ENCODE measurements at places on chromosomes 2 and 18.
A peak's percentile ranks its signal among the peaks of the same experiment; 100 is the strongest.

- DNase-seq = no peak
These were observed 238.3 kb downstream of the PRKCE start for GRCh38 chr2:45889620-45890370.

DNA sequence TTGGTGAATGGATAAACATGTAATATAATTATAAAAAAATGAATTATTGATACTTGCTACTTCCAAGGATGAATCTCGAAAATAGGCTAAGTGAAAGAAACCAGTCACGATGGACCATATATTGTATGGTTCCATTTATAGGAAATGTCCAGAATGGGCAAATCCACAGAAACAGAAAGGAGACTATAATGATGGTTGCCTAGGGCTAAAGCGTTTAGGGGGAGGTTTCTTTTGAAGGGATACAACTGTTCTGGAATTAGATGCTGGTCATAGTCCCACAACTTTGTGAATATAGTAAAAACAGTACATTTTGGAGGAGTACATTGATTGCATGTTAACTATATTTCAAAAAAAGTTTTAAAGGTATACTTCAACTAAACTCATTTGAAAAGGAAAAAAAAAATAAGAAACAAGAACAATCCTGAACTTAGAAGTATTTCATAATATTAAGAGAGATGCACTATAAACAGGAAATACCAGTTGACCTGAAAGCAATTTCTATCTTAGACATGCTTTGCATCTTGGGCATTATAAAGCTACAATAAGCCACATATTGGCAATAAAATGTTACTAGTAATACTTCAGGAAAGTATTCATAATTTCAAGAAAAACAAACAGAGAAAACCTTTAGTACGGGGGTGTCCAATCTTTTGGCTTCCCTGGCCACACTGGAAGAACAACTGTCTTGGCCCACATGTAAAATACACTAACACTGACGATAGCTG, 130.0 kb downstream of the C2orf74 start:
- no peak for DNase-seq

DNA sequence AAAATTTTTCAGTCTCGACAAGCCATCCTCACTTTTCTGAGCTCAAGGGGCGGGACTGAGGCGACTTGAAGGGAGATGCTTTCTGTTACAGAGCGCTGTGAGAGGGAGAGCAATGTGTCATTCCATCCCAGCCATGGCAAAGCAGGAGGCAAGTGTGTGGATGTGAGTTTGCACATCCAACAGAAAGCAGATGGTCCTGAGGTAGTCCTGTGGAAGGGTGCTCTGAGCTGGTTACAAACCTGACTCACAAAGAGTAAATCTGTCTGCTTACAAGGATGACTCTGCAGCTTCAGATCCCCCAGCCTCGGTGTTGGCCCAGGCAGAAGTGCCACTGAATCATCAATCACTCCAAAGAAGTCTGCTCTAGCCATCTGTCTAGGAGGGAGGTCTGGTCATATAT, 482.0 kb upstream of the DCC start:
- no peak for DNase-seq

- DNase-seq = no peak
These were observed 50.7 kb downstream of the FMNL2 start for GRCh38 chr2:152385650-152386049.

DNA sequence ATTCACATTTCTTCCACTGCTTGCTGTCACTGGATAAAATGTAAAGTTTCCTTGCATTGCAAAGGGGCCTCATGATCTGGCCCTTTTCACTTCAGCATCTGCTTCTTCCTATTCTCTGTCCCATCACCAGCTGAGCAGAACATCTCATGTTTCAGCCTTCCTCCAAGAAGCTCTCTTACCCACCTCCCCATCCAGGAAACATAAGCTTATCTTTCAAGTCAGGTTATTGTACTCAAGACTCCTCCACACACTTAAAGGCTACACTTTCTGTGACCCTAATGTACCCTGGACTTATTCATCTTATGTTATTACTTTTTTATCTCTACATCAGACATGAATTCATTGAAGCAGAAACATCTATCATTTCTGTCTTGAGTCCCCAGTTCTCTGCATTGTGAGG, 230.5 kb downstream of the PMAIP1 start:
- DNase-seq = no peak

GRCh38 chr18:67300498-67300897, 216.0 kb downstream of the DSEL start:
- DNase-seq = no peak

GRCh38 chr2:99490623-99491461, 1.0 kb upstream of the REV1 start:
- DNase-seq = no peak

GRCh38 chr2:101787097-101787496, 89.6 kb downstream of the MAP4K4 start:
- DNase-seq = no peak

DNA sequence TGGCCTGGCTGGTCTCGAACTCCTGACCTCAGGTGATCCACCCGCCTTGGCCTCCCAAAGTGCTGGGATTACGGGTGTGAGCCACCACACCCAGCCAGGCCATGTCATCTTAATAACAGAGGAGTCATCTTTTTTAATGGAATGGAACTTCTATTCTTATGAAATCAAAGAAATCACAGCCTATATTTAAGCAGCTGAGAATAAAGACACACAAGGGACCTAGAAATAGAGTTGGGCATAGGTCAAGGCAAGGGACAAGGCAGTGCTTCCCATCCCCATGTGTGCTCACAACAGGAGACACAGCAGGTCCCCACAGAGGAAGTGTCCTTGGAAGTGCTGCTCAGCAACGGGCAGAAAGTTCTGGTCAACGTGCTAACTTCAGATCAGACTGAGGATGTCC, 3.2 kb downstream of the SNX17 start:
- DNase-seq = no peak

DNA sequence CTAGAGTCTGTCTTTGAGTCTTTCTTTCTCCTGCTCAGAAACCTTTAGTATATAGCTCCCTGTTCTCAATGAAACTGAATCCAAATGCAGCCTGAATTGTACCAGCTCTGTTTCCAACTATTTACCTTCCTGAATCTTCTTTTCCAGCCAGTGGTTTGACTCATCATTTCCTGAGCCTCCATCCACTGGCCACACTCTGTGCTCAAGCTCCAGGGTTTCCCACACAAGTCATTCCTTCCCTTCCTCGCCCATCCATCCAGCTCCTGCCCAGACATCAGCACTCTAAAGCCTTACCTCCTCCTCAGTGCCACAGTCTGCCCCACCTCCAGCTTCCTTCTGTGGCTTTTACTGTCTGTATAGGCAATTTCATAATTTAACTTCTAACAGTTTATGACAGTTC, 233.6 kb upstream of the RASGRP3 start:
- no peak for DNase-seq

GRCh38 chr18:62258616-62259015, 66.5 kb upstream of the TNFRSF11A start:
- no peak for DNase-seq

DNA sequence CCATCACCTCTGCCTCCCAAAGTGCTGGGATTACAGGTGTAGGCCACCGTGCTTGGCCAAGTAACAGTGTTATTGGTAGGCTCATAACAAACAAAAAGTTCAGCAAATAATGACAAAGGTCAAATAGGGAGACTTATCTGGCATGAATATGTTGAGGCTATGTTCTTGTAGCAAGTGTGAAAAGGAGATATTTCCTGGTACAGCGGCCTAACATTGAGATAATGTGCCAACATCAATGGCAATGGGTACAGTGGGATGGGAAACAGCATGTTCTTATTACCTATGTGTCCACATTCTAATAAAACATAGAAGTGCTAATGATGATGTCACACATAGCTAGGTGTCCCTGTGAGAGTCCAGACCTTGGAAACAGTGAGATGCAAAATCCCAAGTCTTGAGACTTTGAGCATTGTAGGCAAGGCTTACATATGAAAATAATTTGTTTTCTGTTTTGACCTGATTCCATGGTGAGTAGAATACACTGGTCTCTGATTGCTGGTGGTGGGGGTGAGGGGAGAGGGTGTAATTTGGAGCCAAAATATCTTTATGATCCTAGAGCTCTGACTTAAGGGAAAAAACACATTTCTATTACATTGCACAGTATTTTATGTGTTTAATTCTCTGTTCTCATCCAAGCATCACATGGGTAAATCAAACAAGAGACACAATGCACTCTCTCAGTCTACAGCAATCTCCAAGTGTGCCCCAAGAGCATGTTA, 33.1 kb upstream of the PMAIP1 start:
- DNase-seq = no peak

DNA sequence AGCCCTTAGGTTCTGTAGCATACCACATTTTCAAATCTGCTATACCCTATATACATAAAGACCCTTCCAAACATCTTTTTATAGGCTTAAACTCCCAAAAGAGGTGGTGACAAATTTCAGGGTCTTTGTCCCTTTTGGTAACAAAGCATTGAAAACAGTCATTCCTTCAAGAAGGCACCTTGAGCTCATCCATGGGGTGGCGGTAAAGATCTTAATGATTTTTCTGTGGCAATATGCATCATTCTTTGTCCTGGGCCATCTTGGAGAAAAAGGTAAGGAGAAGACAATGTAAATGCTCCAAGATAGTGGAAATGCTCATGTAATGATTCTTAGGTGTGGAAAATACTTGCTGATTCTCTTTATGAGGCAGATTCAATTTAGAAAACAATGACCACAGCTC, 890.5 kb downstream of the CNTNAP5 start:
- DNase-seq = no peak

DNA sequence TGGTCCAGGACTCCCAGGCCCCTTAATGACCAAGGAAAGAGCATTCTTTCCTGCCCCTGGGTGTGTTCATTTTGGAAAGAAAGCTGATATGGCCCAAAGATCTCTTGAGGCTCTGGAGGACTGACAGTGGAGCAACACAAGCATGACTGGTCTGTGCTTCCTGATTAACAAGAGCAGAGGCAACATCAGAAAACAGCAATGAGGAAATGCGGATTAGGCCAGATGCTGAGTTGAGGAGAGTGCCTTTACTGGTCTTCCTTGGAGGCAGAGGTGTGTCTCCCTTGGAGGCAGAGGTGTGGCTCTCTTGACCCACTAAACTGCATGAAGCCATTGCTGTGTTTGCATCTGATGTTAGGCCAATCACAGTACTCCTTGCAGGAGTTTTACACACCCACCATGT, 19.9 kb downstream of the IL36B start:
- no peak for DNase-seq

DNA sequence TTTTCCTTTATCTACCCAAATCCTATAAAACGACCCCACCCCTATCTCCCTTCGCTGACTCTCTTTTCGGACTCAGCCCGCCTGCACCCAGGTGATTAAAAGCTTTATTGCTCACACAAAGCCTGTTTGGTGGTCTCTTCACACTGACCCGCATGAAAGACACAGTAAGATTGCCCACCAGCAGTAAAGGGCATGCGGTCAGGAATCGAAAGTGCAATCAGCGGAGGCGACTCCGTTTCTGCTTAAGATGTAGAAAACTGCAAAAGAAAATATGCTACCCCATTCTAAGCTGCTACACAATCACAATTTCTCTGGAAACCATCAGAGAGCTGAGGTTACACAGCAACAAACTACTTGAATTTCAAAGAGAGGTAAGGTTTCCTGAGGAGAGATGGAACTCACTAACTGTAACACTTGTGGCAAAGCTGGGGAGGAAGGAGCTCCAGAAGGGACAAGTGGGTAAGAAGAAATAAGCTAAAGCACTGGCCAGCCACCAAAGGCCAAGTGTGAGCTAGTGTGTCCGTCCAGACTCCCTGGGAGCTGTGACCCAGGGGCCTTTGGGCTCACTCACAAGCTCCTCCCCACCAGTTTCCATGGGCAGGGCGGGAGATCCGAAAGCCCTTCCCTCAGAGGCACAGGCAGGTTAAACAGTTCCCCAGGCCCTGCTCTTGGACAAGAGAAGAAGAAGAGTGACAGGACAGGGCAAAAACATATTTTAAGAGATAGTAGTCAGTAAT, 72.8 kb upstream of the TGFA start:
- no peak for DNase-seq

GRCh38 chr2:163646687-163647086, 89.1 kb downstream of the FIGN start:
- no peak for DNase-seq

- no peak for DNase-seq
These were observed 7.5 kb downstream of the DPYSL5 start for GRCh38 chr2:26855466-26855865.

GRCh38 chr2:127631541-127631996, 14.4 kb upstream of the GPR17 start:
- peak; percentile 90 for DNase-seq

- DNase-seq = peak; percentile 92
These were observed 61.4 kb upstream of the RTN4 start for GRCh38 chr2:55111570-55112228.

DNA sequence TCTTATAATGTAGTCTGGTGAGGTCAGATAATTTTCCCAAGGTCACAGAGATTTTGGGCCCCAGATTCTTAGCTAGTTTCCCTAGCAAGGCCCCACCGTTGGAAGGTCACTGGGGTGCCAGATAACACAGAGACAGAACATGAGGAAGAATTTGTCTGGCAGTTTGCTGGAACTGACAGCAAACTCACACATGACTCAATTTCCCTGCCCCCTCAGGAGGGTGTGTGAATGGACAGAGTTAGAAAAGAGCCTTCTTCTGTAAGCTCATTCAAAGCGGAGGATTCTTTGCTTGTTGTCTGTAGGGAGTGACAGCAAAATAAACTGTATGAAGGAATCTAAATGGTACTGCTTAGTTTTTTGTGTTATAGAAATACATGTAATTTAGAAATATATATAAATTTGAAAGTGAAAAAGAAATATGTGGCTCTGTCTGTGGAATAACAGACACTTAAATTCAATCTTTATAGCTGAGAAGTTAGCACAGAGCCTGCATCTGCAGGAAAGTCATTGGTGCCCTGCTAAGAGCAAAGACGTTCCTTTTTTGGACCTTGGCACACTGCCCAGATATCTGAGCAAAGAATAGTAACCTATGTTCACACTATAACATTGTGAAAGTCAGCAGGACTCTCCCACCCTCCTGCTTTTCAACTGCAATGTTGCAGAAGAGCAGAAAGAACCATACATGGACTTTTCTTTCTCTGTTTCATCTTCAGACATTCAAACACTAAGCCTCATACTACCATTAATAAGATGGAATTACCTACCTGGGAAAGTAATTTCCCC, 2.1 kb downstream of the MDH1 start:
- peak; percentile 84 for DNase-seq

GRCh38 chr2:191950132-191950874, 103.4 kb upstream of the CAVIN2 start:
- no peak for DNase-seq

DNA sequence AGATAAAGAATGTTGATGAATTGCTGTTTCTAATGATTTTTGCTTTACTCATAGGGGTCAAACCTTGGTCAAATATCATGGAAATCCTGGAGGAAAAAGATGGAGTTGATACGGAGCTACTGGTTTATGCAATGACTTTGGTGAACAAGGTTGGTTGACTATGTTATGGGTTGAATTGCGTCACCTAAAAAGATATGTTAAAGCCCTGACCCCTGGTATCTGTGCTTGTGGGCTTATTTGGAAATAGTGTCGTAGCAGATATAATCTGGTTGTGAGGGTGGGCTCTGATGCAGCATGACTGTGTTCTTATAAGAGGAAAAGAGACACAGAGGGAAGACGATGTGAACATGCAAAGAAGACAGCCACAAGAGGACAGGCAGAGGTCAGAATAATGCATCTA, 226.2 kb downstream of the TPGS2 start:
- no peak for DNase-seq

Data from sigmoid colon (tissue), 7 donors.